ENCODE measurements at places on chromosomes 16 and 17.

DNA sequence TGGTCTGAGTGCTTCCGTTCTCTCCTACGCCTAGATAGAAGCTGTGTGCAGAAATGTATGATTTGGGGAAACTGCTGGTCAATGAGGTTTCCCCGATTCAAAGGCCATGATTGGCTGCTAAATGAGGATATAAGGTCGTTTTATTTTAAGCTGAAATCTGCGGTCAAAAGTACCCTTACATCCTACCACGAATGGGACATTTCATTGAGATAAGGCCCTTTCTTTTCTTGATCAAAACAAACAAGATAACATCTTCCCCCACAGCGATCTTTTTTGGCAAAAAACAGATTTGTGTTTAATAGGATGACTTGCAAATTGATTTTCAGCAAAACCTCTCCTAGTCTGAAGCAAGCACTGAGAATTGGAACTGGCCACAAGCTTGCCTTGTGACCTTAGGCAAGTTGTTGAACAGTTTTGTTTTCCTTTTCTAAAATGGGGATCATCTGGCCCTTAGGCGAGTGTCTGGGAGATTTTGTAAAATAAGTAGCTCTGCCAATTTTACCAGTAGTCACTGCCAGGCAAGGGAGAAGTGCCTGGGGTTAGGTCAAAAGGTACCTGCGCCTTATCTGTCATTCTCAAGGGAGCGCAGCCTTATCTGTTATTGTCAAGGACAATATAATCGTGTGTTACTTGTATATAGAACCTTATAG lies 635 bp downstream of the SCPEP1 start:
- DNase-seq, result no peak

GRCh38 chr16:67286441-67287235 lies 7.3 kb downstream of the PLEKHG4 start:
- no peak for DNase-seq

DNA sequence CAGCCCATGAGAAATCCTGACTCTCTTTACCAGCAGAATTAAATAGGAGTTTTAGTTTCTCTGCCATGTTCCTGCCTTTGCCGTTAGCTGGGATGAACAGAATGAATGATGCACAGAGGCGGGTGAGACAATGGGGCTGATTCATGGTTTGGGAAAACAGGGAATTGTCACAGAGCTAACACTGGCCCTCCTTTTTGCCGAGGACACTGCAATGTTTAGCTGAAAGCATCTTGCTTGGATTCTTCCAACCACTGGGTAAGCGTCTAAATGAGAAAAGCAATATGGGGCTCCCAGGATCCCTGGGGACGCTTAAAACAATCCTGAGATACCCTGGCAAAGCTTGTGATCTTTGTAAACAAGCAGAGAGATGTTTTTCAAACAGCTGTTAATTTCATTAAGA lies 12.8 kb upstream of the PAFAH1B1 start:
- DNase-seq, result no peak

- DNase-seq, result no peak
These were observed 522 bp upstream of the POLDIP2 start for GRCh38 chr17:28357901-28358197.

GRCh38 chr17:49899191-49899485 lies 51.3 kb upstream of the TAC4 start:
- DNase-seq, result no peak

DNA sequence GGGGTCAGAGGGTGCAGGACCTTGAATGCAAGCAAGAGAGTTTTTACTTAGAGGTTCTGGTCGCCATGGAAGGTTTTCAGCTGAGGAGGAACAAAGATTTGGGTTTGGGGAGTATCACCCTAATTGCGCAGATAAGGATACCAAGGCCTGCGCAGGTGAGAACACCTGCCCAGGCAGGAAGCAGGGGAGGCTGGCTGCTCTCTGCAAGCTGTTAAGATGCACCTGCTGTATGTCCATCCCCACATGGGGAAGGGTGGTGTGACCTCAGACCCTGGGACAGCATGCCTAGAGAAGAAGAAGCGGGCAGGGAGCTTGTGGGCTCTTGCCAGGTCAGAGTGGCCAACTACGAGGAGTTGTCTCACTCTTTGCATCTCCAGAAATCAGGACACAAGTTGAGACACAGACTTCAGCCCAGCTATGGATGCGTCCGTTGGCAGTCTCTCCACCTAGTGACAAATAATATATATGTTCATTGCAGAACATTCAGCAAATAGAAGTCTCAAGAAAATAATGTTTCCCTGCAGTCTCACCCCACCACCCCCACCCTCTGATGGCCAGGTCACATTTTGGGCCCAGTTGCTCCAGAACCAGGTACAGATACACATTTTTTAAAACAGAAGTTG lies 77.7 kb downstream of the SREBF1 start:
- DNase-seq, result no peak

DNA sequence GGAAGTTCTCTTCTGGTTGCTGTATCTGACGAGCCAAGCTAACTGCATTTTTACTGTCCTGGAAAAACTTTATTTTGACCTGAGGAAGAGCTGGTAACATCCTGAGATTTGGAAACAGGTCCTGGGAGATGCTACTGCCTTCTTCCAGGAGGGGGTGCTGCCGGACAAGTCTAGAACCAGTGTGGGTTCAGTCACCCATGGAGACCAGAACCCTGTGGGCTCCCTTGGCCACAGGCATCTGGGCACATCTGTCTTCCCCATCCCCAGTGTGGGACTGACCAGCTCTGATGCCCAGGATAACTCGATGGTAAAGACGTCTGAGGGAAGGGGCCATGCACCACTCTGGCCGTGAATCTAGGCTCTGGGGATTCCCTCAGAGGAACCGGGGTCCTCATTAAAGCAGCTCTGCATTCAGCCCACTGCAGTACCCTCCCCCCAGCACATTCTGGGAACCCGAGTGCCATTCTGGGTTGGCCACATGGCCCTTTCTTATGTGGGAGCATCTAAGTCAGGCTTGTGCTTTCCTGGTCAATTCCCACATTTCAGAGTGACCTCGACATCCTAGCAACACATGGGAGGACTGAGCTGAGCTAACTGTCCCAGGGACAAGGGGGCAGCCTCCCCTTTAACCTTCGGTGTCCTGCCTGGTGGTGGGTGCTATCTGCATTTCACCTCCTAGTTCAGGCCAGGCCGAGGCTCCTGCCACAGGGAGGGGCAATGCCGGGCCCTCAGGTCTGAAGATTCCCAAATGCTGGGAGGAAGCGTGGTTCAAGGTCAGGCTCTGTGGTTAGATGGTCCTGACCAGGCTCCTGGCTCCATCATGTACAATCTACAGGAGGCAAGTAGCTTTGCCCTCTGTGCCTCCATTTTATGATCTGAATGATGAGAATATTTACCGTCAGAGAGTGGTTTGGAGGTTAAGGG lies 6.4 kb downstream of the C16orf86 start:
- DNase-seq, result peak; percentile 38

GRCh38 chr17:63116228-63116627 lies 150.2 kb downstream of the TANC2 start:
- no peak for DNase-seq

- DNase-seq, result no peak
These were observed 73.7 kb downstream of the ZFHX3 start for GRCh38 chr16:72974142-72974769.

DNA sequence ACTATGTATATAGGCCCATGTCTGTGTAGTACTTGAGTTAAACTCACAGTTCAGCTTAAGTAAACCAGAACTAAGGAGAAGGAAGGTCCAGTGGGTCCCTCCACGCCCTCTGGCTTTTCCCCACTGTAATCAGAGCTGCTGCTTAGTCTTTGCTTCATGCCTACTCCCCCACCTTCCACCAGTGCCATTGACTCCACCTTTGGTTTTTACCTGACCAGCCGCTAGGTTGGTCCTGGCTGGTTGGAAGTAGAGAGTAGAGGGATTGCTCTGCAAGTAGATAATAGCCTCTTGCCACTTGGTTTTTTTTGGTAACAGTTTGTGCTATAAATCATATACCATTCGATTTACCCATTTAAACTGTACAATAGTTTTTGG lies 22.8 kb upstream of the PHKG2 start:
- DNase-seq, result no peak

GRCh38 chr17:44502598-44503146 lies 534 bp downstream of the GPATCH8 start:
- no peak for DNase-seq

- no peak for DNase-seq
These were observed 20.0 kb downstream of the ABHD15 start for GRCh38 chr17:29546830-29547229.

Data from stimulated activated CD4-positive, alpha-beta T cell treated with anti-CD3 and anti-CD28 coated beads, Interleukin-2, amount 100 ng/mL, for 48 hours (primary cell).